ENCODE measurements at places on chromosomes 1 and 21. TPM values are rescaled to one million over a fixed set of nuclear protein-coding genes. Genes with fewer than 3 reads are reported as not detected.

CYYR1 gene
- 13.8 TPM for total RNA-seq

- no peak for DNase-seq
Observed at GRCh38 chr1:206723805-206724472, 39.2 kb downstream of the MAPKAPK2 start.

GRCh38 chr1:156821801-156822200 is 5.2 kb upstream of the SH2D2A start:
- DNase-seq = peak; percentile 43

- DNase-seq = no peak
Observed at GRCh38 chr1:198741744-198742143, 102.9 kb downstream of the PTPRC start.

PHLDA3 gene
- 44.6 TPM for total RNA-seq

SASS6 gene
- 1.2 TPM for total RNA-seq

DNA sequence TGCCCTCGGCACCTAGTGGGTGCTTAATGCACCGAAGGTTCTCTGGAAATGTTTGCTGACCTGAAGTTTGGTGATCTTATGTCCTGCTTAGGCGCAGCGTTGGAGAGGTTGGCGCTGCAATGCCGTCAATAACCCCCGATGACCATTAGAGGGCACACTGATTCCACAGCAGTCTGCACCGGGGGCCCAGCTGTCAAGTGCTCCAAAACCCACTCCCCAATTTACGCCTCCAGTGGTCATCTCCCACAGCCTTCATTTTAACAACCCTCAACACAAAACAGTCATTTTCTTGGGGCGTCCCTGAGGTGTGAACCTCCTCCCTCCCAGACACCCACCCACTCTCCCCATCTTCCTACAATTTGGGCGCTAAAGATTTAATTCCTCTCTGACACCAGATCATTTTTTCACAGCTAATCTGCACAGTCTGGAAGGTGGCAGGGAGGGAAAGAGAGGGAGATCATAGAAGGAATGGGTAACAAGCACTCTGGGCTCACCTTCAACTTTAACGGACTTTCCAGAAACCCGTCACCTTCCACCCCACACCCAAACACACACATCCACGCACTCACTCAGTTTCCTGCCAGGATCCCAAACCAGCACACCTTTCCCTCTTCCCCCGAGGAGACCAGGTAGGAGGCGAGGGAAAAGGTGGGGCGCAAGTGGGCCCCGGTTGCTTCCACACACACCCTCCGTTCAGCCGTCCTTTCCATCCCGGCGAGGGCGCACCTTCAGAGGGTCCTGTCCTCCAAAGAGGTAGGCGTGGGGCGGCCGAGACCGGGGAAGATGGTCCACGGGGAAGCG is 570 bp upstream of the NPR1 start:
- DNase-seq = no peak

DNA sequence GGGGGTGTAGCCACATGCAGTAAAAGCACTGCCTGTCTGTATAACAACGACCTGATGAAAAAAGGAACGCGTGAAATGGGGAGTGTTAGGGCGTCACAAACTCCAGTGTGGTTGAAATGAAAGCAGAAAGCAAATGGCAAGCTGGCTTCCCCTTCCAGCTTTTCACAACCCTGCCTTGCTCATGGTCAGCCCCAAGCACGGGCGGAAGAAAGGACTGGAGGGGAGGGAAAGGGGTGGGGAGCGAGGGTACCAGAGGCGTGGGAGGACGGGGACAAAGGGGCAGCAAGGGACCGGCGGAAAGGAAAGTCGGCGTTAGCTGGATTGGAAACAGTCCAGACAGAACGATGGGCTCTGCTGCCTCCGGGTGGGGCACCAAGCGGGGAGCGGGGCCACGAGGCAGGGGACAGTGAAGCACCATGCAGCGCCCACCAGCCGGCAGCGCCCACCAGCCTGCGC is 9.6 kb downstream of the VPS26C start:
- DNase-seq = no peak

- no peak for DNase-seq
Observed at GRCh38 chr1:8727809-8728213, 89.6 kb downstream of the RERE start.

DNA sequence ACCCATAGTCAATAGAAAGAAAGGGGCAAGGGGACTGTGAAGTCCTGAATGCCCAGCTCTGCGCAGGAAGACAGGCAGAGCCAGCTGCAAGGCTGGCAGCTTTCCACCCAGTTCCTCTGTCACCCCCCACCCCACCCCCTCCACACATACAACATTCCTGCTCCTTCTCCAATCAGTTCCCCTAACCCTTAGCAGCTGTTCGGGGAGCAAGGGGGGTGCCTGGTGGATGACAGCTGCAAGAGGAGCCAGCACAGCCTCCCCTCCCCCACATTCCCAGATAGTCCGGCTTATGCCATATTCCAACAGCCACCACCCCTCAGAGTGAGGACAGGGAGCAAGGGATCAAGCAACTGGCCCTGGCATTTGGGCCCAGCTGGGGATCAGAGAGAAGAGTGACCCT is 9.7 kb downstream of the ARHGEF2 start:
- no peak for DNase-seq

GRCh38 chr1:217562229-217562878 is 68.5 kb downstream of the GPATCH2 start:
- no peak for DNase-seq

DNA sequence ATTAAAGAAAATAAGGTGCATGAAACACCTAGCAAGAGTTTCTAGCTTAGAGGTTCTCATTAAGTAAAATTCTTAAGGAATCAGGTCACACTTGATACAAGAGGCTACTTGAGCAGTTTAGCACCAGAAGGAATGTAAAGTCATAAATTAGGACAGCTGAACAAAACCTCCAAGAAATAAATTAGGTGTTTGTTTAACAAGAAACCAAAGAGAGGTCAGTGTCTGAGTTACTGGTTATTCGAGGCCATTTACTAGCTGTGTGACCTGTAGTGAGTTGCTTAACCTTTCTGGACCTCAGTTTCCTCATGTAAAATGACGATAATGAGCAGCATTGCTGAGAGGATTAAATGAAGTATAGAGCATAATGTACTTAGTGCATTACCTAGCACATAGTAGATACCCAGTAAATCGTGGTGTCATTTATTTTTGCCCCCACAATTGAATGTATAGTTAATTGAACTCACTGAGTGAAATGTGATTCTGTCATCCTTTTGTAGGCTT is 908 bp upstream of the ELK4 start:
- DNase-seq = no peak

IFNAR2 gene
- 14.4 TPM for total RNA-seq

LCE3E gene
- not detected for total RNA-seq

GRCh38 chr1:116726872-116727820 is 27.1 kb upstream of the CD2 start:
- DNase-seq = no peak

DNA sequence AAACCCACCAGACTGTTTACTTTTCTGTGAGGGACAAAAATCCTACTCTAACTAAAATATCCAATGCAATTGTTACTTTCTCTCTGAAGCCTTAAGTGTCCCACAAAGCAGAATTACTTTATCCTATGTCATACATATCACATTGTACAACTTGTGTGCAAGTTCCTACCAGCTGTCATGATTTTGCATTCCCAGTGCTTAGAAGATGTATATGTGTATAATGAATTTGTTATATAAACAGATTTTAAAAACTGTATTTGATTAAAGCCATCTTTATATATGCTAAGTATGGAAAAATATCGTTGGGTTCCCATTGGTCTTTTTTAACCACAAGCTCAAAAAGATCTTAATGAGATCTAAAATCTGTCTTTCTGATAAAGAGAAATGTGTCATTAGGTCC is 57.0 kb downstream of the DPH5 start:
- no peak for DNase-seq

DNA sequence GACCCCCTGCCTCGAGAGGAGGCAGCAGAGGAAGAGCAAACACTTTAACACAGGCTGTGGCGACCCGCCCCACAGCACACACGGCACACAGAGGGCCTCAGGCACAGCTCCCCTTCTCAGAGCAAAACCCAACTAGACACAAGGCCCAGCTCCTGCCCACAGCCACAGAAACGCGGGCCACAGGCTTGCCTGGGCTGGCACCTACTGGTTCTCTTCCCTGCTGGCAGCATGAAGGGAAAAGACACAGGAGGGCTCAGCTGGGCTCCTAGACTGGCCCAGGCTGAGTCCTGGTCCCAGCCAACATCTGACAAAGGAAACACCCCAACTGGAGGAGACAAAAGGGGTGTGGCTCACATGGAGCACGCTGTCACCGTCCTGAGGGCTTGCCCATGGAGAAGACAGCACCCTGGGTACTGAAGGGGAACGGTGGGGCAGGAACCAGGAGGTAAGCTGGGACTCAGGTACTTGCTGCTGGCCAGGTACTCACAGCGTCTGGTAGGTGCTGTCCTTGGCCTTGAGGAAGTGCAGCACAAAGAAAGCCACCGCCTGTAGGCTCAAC is 3.5 kb downstream of the CD164L2 start:
- no peak for DNase-seq

MAB21L3 gene
- total RNA-seq = not detected

DNA sequence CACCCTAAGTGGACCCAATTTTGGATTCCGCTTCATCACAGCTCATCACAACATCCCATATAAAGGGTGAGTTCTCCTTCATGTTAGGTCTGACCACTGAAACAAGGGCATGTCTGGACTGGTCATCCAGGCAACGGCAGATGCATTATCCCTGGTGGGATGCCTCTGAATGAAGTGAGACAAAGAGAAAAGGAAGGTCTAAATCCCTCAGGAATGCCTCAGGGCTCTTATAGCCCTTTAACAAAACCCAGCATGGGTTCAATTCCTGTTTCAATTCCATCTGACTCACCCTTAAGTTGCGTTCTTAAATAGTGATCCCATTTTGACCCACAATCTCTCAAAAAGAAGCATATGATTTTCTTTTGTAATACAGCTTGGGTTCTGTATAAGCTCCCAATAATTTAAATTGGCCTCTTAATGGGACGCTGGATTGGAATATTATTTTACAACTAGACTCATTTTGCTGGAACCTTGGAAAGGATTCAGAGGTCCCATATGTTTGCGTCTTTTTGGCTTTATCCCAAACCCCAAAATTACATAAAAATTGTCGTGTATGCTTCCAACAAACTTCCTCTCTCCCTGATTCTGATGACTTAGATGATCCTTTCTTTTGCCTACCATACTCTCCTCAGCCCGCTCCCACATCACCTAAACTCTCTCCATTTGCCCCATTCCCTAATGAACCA is 287.4 kb upstream of the ZP4 start:
- DNase-seq = no peak

ETV3L gene
- not detected for total RNA-seq

- DNase-seq = no peak
Observed at GRCh38 chr1:91753878-91754277, 132.1 kb downstream of the TGFBR3 start.

HECTD3 gene
- total RNA-seq = 18.4 TPM

TBX15 gene
- total RNA-seq = 1.1 TPM

GRCh38 chr1:204296431-204296988 is 63.2 kb downstream of the PLEKHA6 start:
- no peak for DNase-seq

GRCh38 chr1:195428927-195429326 is 1179.3 kb downstream of the KCNT2 start:
- no peak for DNase-seq

GRCh38 chr1:28175955-28176485 is 470 bp downstream of the PTAFR start:
- no peak for DNase-seq

ADAM30 gene
- total RNA-seq = 0.11 TPM

DNA sequence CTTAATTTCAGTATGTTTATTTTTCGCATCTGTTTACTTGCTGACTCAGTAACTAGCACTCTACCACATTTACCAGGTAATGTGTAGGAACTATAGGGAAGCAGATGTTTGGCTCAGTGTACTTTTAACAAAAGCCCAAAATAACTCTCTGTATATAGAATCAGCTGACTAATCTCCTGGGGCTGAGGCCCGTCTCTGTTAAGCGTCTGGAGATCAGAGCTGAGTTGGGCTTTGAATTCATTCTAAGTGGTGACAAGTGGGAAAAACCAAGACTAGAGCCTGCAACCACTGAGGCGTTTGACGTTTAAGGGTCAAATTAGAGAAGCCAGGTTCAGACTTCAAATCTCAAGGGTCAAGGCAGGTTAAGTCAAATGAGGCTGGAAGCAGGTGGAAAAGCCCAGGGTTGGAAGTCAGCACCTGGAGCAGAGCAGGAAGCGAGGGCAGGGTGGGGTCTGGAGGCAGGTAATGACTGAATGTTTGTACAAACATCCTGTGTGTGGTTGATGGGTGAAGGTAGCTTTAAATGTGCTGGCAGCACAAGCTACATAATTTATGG is 56.8 kb upstream of the LYST start:
- no peak for DNase-seq

DNA sequence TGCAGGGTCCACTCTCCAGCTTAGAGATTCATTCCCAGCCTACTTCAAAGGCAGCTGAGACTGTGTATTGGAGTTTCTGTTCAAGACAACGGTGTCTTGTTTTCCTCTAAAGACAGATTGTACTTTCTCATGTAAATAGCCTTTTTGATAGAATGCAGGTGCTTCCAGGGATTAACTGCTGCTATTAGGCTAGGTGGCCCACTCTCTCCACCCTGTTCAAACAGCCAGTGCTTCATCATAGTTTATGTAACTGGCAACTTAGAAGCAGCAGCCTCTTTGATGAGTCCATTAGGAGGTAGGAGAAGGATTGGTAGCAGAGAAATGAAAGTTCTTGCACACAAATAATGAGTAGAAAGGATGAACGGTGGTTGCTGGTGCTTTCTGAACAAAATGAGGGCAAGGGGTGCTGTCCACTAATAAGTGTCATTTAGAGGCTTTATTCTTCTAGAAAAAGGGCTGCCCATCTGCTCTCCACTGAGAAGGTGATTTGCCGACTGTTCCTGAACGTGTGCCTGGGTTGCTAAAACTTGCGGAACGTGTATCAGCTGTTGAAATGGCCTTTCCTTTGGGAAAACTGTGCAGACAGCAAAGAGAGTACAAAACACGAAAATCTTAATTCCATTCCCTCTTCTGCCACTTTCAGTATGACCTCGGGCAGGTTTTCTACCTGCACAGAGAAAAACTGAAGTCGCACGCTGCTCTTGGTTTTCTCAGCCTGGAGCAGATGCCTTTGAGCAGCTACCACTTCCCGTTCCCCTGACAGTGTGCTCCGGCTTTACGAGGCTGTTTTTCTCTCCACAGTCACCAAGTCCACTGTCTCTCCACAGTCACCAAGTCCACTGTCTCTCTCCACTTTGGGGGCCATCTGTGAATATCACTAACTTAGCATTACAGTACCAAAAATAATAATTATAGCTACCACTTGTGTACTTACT is 228.9 kb downstream of the KIF26B start:
- peak; percentile 33 for DNase-seq

PKLR gene
- not detected for total RNA-seq

- no peak for DNase-seq
Observed at GRCh38 chr1:192493584-192493983, 82.0 kb upstream of the RGS1 start.

PEX14 gene
- 17.7 TPM for total RNA-seq

- DNase-seq = no peak
Observed at GRCh38 chr1:239178961-239179360, 207.4 kb upstream of the CHRM3 start.

- DNase-seq = no peak
Observed at GRCh38 chr1:175182201-175182746, 10.3 kb downstream of the KIAA0040 start.

GRCh38 chr1:19229229-19229628 is 19.2 kb upstream of the UBR4 start:
- DNase-seq = no peak

TSPAN1 gene
- 3.0 TPM for total RNA-seq

Measured in cardiac septum (tissue), 1 donor.